ENCODE measurements at places on chromosomes 2 and 18.

GRCh38 chr2:110910423-110910822, 178.1 kb downstream of the ACOXL start:
- no peak for DNase-seq

GRCh38 chr18:62389761-62390481, 64.8 kb downstream of the TNFRSF11A start:
- DNase-seq: no peak

- no peak for DNase-seq
Observed at GRCh38 chr18:58204776-58205442, 160.9 kb downstream of the NEDD4L start.

DNA sequence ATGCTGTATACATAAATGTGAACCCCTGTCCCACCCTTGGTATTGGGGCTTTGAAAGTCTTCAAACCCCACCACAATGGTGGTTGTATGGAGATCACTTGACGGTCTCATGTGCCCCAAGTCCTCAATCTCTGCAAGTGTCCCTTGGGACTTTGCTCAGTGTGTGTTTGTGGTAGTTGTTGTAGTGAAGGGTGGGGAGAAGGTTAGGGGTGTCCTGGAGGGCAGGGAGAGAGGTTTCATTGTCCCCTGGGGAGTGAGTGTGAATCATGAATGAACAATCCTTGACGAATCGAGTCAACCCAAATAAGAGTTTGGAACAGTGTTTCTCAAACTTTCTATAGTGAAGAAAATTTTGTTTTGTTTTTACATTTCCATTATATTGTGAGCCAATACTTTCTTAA, 28.1 kb downstream of the COL4A3 start:
- DNase-seq: no peak

- no peak for DNase-seq
Observed at GRCh38 chr2:168480356-168480755, 24.3 kb downstream of the CERS6 start.
